Stimulated activated CD4-positive, alpha-beta T cell treated with anti-CD3 and anti-CD28 coated beads, TNF-alpha, amount 100 ng/mL, for 4 hours (primary cell): ENCODE measurements at places on chromosomes 5 and 9.

- DNase-seq, result no peak
Observed at GRCh38 chr5:132268769-132269551, 11.5 kb downstream of the PDLIM4 start.

- no peak for DNase-seq
Observed at GRCh38 chr9:78856781-78857180, 559.9 kb downstream of the PSAT1 start.

GRCh38 chr5:88094403-88094802 lies 174.2 kb downstream of the TMEM161B start:
- no peak for DNase-seq

DNA sequence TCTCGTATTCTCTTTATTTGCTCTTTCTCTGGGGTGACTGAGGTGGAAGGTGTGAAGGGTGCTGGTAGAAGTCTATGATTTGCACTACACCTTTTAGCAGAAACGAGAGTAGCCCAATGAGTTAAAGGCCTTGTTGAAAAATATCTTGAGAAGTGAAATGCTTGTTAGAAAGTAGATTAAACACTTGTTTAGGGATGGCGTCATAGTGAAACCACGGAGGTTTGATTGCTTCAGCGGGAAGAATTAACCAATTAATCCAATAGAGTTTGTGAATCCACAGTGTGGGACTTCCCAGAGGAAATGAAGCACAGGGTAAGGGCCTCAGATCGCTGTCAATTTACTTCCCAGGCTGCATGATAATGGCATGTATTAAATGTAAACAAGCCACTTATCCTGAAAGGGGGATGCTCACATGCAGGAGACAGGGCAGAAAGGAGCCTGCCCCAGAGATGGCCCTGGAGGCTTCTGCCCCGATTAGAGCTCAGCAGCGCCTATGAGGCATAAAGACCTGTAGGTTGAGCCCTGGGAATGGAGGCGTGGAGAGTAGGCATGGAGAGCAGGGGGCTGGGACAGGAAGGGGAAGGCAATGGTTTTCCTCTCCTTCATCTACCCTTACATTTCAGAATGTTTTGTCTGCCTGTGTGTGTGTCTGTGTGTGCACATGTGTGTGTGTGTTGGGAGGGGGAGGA lies 1.5 kb downstream of the FAM170A start:
- no peak for DNase-seq
